ENCODE measurements at places on chromosomes 2 and 18.

- DNase-seq = no peak
Measured at GRCh38 chr2:160345071-160345764, 145.1 kb upstream of the ITGB6 start.

GRCh38 chr18:398935-399630 is 101.4 kb downstream of the COLEC12 start:
- DNase-seq = no peak

DNA sequence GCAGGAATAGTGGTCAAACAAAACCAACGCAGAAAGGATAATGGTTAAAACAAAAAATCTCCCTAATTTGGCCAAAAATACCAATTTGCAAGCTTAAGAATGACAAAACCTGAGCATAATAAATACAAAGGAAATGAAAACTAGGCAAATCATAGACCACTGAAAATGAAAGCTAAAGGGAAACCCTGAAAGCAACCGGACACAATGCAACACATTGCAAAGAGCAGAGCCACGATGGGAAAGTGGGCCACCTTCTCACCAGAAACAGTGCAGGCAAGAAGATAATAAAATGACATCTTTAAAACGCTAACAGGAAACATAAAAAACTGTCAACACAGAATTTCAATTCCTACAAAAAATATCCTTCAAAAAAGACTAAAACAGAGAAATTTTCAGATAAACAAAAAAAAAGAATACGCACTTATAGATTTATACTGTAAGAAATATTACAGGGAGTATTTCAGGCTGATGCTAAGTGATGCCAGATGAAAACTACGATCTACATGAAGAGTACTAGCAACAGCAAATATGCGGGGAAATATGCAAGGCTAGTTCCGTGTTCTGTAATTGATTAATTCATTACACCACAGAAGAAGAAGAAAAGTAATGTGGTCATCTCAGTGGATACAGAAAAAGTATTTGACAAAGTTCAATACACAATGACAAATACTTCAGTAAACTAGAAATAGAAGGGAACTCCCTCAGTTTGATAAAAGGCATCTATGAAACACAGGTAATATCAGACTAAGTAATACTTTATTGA is 239.5 kb downstream of the L3MBTL4 start:
- DNase-seq = no peak

DNA sequence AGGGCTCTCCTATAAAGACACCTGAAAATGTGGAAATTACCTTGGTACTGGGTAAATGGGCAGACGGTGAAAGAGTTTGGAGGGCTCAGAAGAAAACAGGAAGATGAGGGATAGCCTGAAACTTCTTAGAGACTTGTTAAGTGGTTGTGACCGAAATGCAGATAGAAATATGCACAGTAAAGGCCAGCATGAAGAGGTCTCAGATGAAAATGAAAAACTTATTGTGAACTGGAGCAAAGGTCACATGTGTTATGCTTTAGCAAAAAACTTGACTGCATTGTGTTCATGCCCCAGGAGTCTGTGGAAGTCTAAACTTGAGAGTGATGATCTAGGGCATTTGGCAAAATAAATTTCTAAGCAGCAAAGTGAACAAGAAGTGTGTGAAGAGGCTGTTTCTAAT is 137.1 kb downstream of the CBLN2 start:
- DNase-seq = no peak

GRCh38 chr2:177400337-177400923 is 7.9 kb downstream of the AGPS start:
- DNase-seq = peak; percentile 33

GRCh38 chr18:12886498-12887126 is 2.6 kb upstream of the PTPN2 start:
- no peak for DNase-seq

DNA sequence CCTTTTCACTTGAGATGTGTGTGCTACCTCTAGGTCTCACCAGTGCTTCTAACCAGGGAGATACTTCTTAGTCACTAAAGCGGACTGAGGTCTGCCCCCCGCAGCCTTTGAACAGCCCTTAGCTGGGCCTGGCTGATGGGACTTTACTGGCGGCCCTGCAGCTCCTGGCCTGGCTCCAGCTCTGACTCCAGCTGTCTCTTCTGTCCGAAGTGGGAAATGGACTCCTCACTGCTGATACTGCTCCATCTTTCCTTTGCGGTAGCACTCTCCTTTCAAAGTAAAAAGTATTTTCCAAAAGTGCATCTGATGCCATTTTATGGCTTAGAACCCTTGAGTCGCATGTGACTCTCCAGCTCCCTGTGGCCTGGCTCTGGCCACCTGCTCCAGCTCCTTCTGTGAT is 64.5 kb downstream of the ATP9B start:
- no peak for DNase-seq

GRCh38 chr2:152534460-152535135 is 182.7 kb downstream of the PRPF40A start:
- no peak for DNase-seq

GRCh38 chr2:1784986-1785617 is 40.8 kb upstream of the PXDN start:
- no peak for DNase-seq

All from astrocyte of the hippocampus (primary cell).